ENCODE measurements at places on chromosomes 13 and 19. TPM values are rescaled to one million over a fixed set of nuclear protein-coding genes. Genes with fewer than 3 reads are reported as not detected.

PCSK4 gene
- polyA plus RNA-seq, result 6.1 TPM

ZNF730 gene
- polyA plus RNA-seq, result 10.2 TPM

FXYD7 gene
- polyA plus RNA-seq, result 0.55 TPM

PRKCG gene
- polyA plus RNA-seq, result not detected

LGALS14 gene
- polyA plus RNA-seq, result not detected

DNA sequence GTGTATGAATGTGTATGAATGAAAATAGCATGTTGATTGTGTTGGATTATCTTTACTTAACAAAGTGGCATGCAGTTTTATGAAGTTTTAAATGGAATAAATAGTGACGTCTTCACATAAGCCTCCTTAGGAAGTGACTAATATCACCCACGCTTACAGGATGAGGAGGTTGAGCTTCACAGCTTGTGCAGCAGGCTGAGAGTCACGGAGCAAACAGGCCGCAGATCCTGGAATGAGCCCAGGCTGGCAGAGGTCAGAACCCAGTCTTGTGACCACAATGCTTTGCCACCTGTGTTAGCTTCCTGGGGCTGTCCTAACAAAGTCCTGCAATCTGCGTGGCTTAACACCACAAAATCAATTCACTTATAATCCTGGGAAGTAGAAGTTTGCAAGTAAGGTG is 20.8 kb downstream of the LAIR2 start:
- DNase-seq, result no peak

DNA sequence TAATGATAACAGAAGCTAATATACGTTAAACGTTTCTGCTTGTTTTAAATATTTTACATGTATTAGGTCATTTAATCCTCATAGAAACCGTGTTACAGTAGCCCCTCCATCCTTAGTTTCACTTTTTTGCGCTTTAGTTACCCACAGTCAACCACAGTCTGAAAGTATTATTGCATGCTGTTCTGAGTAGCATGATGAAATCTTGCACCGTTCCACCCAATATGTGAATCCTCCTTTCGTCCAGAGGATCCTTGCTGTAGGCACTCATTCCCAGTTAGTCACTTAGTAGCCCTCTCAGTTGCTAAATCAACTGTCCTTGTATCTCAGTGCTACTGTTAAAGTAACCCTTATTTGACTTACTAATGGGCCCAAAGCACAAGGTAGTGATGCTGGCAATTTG is 257.8 kb downstream of the ENOX1 start:
- DNase-seq, result no peak

- DNase-seq, result peak; percentile 29
These were observed 141.5 kb downstream of the AKAP11 start for GRCh38 chr13:42413484-42413815.

GRCh38 chr13:36143738-36144137 is 12.6 kb upstream of the DCLK1 start:
- no peak for DNase-seq

DNA sequence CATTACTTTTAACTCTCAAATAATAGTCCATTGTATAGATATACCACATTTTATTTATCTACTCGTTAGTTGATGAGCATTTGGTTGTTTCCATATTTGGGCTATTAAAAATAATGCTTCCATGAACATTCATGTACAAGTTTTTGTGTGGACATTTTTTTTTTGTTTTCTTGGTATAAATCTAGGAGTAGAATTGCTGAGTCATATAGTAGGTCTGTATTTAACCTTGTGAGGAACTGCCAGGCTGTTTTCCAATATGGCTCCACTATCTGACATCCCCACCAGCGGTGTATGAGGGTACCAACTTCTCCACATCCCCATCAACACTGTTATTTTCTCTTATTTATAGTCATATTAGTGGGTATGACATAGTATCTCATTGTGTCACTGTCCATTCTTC is 143.1 kb downstream of the RAP2A start:
- DNase-seq, result no peak

DNA sequence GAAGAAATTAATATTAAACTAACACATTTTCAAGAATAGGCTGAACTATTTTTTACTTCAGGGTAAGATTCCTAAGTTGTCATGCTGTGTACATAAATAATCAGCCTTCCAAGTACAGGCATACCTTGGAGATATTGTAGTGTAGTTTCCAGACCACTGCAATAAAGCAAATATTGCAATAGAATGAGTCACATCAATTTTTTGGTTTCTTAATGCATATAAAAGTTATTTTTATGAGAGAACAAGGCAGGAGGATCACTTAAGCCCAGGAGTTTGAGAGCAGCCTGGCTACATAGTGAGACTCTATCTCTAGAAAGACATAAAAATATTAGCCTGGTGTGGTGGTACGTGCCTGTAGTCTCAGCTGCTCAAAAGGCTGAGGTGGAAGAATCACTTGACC is 511.5 kb downstream of the UQCRFS1 start:
- no peak for DNase-seq

- no peak for DNase-seq
These were observed 343.8 kb downstream of the MZT1 start for GRCh38 chr13:72383646-72384045.

GRCh38 chr13:78601124-78601873 is 2.1 kb downstream of the POU4F1 start:
- peak; percentile 75 for DNase-seq

Data from left lung (tissue), 14 donors.